ENCODE measurements at places on chromosomes 5 and 9.

DNA sequence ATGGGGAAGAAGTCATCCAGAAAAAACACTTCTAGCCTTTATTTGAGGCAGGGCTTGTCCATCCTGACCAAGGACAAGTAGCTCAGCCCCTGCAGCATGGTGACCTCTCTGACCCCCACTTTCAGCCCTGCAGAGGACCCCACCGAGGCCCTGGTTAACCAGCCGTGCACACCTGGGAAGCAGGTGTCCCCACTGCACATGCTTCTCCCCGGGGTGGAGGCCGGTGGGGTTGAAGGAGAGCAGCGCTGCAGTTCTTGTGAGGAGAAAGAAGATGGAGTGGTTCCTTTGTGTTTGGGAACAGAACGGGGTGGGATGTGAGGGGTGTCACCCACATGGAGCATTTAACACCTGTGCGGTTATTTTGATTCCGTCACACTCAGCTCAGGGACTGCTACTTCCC is 21.1 kb upstream of the ZBTB34 start:
- no peak for DNase-seq

DNA sequence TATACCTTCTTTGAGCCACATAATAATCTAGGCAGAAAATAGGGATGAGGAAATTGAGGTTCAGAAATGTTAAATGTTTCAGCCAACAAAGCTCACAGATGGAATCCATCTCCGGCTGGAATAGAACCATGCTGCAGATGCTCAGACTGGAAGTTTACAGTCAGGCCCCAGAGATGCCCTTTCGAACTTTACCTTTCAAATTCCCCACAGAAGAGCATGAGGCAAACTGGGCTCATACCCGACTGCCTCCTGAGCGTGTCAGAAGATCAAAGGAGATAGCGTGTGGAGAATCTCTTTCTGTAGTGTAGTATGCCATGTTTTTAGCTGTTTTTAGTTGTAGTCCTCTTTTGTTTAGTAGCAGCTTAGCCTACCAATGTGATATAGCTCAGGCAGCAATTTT is 72.0 kb upstream of the DAP start:
- no peak for DNase-seq

DNA sequence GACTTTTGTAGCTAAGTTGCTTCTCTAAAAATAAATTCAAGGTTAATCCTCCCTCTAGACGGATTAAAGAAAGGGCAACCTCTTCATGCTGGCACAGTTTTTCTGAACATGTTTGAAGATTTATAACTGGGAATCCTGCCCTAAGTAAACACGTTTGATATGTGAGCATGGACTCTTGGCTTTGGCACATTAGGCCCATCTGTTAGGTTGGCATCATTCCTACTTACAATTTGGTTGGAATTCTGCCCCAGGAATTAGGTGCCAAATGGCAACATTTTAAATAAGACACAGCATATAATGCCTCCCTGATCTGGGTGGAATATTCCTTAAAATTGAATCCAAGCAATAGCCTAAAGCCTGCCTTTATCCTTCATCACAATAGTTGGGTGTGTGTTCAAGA is 372.3 kb upstream of the CDH18 start:
- no peak for DNase-seq

DNA sequence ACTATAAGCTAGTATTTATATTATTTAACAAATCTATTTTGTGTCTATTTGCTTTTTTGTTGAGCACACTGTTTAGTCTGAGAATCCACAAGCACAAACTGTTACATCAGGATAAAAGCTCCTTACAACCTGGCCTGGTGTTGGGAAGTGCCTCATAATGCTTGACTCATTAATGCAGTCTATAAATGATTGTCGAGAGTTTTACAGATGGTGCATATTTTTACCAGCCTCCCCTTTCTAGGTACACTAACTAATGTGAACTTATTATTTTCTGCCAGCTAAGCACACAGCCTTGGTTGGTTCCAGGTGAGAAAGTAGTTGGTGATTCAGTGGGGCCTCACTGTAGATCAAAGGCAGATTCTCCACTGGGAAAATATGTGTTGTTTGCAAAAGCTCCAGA is 151.0 kb upstream of the ADAMTS16 start:
- no peak for DNase-seq

GRCh38 chr9:129381481-129381957 is 203.5 kb upstream of the IER5L start:
- DNase-seq, result no peak

DNA sequence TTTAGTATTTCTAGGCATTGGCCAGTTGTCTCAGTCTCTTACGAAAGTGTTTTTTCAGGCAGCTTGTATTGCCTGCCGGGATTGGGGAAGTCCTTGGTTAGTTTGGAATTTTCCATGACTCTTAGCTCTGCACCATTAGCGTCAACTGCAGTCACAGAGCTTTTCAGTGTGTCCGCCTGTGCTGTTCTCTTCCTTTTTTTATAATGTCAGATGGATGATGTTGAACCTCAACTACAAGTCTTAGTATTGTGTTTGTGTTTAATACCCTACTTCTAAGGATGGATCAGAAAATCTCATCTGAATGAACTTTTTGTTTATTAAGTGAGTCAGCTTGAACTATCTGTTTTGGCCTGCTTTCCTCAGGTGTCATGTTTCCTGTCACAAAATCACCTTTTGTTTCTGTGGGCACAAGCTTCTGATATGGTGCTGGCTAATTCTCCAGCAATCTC is 33.1 kb downstream of the ATP6V0E1 start:
- no peak for DNase-seq

- no peak for DNase-seq
Observed at GRCh38 chr5:73896097-73896496, 270.1 kb downstream of the ARHGEF28 start.

- no peak for DNase-seq
Observed at GRCh38 chr5:139636207-139636792, 11.8 kb upstream of the CXXC5 start.
